Activated T-helper 2 cell treated with anti-CD3 and anti-CD28 coated beads, Interferon-gamma antibody, Interleukin-2, Interleukin-4, amounts not matched to agents 10 μg/mL and 5 μg/mL and 100 μg/mL, durations not matched to agents 14 hours and 24 hours and 36 hours (primary cell): ENCODE measurements at places on chromosomes 5 and 9.
A peak's percentile ranks its signal among the peaks of the same experiment; 100 is the strongest.

GRCh38 chr5:171295299-171295698 is 13.7 kb upstream of the TLX3 start:
- DNase-seq, result no peak

DNA sequence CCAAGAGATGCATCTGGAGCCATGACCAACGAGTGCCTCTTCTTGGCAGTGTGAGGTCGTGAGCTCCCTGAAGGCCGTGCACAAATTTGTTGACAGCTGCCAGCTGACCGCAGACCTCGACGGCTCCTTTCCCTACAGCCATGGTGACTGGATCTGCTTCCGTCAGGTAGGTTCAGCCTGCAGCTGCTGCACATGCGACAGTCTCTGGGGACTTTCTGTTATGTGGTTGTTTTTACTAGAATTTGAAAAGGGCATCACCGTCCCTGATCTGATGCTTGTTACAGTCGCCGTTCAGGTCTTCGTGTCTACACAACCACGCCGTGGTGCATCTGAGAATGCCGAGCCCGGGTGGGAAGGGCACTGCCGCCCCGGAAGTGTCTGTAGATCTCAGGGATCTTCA is 36.5 kb upstream of the LRRC14B start:
- DNase-seq, result peak; percentile 4

DNA sequence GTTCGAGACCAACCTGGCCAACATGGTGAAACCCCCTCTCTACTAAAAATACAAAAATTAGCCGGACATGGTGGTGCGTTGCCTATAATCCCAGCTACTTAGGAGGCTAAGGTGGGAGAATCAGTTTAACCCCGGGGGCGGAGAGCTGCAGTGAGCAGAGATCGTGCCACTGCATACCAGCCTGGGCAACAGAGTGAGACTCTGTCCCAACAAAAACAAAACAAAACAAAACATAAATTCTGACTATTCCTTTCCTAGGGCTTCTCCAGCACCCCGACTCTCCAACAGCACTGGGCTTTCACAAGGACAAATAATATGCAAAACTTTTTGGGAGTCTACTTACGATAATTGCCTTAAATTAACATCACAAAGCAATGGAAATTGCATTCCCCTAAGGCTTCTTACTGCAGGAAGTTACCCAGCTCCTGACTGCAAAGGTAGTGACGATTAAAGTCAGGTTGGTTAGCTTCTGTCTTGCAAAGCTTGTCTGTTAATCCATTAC is 15.9 kb upstream of the CDKN2AIPNL start:
- no peak for DNase-seq

- no peak for DNase-seq
These were observed 238.1 kb downstream of the ELAVL2 start for GRCh38 chr9:23587903-23588302.

- no peak for DNase-seq
These were observed 109.9 kb downstream of the EHMT1 start for GRCh38 chr9:137728444-137729311.

DNA sequence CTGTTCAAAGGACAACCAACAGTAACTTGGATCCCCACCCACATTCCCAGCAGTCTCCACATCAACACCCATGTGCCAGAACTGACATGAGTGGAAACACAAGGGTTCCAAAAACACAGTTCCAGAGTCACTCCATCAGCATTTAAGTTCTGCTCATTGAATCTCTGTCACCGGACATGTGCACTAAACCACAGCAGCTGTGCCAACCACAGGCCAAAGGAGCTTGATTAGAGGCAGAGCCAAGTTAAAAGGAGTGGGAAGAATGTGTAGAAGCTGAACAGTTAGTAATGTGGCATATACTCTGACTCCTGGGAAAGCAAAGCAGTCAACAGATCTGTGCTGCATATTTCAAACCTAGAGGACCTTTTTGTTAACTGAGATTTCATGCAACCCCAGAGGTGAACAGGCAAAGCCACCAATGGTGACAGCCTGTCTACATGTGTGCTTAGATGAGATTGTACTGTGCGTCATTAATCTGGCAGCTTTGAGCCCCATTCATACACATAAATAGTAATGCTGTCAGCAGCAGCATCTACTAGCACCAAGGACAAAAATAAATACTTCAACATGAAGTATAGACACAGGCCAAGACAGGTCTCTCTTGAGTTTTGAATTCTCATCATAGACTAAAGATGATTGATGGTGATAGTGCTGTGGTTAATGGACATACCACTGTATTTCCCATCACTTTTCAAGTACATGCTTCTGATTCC is 16.4 kb upstream of the FST start:
- no peak for DNase-seq

DNA sequence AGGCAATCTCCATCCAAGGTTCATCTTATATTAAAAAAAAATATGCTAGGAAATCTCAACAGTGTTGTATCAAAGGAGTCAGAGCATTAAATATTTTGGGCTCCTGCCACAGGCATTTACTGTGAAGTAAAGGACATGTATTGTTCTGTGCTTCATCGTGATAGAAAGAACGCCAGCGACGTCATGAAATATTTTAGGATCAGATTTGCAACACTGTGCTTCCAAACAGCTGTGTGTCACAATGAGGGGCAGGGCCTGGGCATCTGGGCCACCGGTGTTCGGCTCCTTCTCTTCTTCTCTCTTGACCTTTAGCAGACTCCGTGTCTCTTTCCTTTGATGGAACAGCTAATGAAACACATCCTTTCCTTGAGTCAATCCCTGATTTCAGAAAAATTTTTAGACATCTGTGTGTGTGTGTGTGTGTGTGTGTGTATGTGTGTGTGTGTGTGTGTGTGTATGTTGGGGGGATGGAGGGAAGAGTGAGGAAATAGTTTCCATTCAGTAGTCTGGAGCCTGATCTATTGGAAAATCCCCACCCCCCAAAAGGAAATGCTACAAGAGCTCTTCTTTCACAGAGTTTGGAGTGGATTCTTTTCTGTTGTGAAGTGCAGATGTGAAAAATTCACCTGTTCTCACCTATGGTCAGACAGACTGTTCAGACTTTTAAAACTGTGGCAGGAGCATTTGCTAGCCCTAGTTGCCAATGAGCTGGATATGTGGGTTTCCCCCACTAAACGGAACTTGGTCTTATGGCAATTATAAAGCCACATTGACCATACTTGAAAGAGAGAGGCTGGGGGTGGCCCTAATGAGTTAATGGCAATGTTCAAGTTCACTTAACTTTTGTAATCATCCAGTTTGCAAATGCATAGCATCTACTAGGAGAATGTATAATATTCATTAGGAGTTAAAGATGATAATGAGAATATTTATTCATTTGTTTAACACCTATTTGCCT is 18.1 kb upstream of the TNC start:
- no peak for DNase-seq

GRCh38 chr9:6271508-6272228 is 56.1 kb downstream of the IL33 start:
- DNase-seq, result no peak

DNA sequence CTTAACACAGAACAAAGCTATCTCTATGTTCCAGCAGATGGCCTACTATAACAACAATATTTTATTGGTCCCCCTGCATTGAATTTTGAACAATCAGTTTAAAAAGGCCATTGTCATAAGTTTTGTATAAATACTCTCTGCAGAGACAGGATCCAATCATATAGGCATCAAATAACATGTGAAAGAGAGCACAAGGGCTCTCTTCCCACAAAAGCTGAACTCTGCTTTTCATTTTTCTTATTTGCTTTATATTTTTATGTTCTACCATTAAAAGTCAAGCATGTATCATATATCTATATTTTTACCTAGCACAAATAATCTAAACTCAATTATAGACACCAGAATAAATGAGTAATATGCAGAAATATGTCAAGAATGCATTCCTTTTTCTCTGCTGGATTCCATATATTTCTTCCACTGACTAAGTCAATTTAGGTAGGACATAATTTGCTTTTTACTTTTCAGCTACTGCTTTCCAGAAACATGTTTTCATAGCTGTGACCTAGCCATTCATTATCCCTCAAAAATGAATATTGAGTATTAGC is 143.6 kb downstream of the CDH9 start:
- DNase-seq, result no peak

DNA sequence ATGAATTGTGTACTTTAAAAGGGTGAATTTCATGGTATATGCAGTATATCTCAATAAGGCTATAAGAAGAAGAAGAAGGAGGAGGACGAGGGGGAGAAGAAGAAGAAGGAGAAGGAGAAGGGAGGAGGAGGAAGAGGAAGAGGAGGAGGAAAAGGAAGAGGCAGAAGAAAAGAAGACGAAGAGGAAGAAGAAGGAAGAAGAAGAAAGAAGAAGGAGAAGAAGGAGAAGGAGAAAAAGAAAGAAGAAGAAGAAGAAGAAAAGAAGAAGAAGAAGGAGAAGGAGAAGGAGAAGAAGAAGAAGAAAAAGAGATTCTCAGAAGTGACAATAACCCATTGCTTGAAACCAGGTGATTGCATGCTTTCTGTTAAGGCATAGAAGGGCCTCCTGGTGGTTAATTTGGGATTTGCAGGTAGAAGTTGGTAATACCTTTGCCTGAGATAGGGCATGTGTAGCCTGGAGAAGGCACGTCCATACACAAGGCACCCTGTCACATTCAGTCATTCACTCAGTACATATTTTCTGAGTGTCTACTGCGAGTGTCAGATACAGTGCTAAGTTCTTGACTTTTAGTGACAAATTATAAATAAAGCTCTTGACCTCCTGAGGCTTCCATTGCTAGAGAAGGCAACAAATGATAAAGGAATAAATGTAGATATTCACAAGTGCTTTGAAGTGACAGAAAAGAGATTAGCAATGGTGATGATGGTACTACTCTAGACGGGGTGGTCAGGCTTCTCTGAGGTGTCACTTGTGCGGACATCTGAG is 231.3 kb downstream of the NPR3 start:
- no peak for DNase-seq

DNA sequence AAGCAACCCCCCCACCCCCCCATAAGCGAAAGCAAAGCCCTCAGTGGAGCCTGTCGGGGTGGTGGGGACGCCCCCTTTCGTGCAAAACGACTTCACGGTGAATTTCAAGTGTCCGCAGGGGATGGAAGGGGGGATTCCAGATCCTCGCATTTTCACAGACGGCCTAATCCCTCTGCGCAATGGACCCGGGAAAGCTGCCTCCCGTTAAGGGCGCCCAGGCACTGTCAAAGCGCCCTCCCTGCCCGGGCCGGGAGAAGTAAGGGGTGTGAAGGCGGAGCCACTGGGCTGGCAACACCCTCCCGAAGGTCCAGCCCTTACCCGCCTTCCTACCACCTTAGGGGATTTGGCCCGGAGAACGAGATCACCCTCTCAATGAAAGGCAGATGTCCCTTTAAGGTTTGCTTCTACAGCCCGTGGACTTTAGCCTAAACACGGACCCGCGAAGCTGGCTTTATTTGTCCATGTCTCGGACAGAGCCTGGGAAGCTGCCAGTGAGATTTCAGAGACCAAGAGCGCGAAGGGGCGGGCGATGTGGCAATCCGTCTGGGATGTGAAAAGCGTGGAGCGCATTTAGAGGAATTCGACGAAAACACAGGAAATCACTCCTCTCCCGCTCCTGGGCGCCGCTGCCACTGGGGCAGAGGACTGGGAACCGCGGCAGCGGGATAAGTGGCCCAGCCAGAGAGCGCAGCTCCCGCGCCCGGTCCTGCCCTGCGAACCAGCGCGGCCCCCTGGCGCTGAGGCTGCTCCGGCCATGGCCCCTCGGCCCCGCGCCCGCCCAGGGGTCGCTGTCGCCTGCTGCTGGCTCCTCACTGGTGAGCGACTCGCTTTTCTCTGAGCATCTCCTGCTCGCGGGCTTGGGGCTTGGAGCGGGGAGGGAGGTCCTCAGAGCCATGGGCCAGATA is at the start of the genes ITGA1 and PELO:
Gene ITGA1, plus strand, starts transcription at position 317 of the 905 bp plus-strand sequence. Its CDS starts 438 bp downstream, at position 755.
Gene PELO, plus strand, starts transcription at position 317 of the 905 bp plus-strand sequence. CDS start 12,479 bp downstream, outside the sequence.
- peak; percentile 27 for DNase-seq
